Caudate nucleus (tissue), 63 donors: ENCODE measurements at places on chromosomes 2 and 18.

DNA sequence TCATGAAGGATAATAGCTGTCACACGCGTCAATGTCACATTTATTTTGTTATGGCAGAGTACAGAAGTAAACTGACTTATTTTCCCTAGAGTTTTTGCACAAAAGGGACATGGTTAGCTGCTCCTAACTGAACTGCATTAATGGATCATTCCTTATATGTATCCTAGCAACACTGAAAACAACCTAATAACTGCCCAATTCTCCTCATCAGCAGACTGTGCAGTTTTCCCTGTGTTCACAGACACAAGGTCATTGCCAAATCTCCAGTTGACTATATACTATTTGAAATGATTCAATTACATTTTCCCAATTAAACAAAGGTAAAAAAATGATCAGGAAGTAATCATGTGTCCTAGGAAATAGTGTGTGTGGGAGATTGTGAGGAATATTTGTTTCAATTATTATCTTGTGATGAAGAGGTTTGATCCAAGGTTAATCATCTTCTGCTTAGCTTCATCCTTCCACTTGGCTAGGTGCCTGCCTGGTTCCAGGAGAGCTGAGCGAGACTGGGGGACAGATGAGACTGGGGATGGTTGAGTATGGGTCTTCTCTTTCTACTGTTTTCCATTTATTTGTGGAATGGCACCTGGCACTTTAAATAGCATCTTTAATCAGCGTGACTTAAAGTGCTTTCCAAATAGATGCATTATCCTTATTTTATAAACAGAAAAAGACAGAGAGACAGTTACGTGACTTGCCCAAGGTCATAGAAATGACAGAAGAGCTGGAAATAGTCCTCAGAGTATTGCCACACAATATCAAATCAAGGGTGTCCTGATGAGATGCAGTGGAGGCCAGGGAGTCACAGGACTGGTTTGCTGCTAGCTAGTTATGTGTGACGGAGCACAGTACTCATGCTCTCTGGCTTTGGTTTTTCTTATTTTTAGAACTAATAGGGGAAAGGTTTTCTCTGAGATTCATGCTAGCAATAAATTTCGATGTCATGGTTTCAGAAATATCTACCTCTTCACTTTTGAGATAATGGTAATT, 335.6 kb downstream of the PIK3C3 start:
- no peak for DNase-seq

- no peak for DNase-seq
Observed at GRCh38 chr2:190235551-190236075, 84.0 kb downstream of the HIBCH start.

DNA sequence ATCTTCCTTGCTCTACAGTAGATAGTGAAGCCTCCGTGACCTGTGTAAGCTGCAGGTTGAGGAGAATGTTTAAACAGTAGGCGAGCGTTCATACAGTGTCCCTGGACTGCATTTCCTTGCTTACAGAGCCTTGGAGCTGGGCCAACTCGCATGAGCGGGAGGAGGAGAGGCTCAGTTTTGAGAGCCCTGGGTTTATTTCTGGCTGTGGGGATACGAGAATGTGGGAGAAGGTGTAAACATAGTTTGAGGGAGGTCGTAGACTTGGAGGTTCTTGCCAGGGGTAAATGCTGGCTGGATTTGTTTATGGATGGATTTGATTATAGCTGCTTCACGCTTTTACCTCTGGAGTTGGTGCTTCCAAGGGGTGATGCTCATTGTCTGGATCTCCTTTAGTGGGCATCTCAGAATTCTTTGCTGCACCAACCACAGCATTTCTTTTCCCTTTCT, 20.8 kb downstream of the CRIM1 start:
- DNase-seq, result no peak

DNA sequence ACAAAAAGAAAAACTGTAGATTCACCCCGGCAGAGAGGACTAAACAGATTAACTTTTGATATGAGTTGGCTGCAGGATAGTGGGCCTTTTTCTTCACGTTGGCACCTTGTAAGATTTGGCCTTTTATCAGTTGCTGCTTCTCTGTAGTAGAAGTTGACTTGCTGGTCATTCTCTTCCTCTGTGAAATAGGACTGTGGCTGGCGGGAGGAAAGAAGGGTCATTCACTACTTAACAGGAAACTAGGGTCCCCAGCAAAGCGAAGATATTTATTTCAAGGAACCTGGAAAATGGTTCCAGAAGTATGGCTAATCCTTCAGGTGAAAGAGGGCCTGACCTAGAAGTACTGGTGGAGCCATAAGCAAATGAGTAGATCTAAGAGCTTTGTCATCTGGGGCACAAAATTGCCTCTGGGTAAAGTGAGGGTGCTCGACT, 383 bp upstream of the ATP5MC3 start:
- DNase-seq, result no peak

DNA sequence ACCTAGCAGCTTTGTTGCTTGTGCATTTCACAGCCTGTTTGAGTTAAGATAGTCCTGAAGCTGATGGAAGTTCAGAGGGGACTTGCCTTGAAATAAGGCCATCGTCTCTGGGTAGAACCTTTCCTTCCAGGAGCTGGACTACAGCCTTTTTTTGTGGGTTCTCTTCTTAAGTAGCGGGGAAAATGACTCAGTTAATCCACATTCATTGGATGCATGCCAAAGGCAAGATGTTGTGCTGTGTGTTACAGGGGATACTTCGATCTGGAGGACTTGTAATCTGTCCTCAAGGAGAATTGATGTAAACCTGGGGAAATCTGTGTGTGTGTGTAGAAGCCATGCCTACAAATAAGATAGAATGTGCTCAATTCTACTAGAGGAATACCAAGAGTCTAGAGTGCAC, 46.8 kb downstream of the RPIA start:
- DNase-seq, result no peak

- DNase-seq, result no peak
Observed at GRCh38 chr18:58315739-58316215, 271.8 kb downstream of the NEDD4L start.

- DNase-seq, result no peak
Observed at GRCh38 chr18:80126797-80127196, 17.7 kb downstream of the ADNP2 start.

DNA sequence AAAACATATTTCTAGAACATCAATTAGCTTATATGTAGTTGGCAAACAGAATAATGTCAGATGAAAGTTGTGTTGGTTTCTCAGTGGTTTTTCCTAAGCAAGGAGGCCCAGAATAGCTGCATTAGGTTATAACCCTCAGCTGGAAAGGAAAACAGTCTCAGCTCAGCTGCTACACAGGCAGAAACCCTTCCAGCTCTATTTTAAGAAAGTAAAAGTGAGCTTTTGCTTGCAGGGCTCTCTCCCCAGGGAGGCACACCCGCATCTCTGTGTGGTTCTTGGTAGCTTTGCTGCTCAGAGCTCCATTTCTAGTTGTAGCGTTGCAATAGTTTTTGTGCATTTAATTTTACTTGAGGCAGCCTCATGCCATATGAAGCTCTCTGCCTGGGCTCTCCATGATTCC, 54.6 kb downstream of the PIKFYVE start:
- DNase-seq, result no peak

DNA sequence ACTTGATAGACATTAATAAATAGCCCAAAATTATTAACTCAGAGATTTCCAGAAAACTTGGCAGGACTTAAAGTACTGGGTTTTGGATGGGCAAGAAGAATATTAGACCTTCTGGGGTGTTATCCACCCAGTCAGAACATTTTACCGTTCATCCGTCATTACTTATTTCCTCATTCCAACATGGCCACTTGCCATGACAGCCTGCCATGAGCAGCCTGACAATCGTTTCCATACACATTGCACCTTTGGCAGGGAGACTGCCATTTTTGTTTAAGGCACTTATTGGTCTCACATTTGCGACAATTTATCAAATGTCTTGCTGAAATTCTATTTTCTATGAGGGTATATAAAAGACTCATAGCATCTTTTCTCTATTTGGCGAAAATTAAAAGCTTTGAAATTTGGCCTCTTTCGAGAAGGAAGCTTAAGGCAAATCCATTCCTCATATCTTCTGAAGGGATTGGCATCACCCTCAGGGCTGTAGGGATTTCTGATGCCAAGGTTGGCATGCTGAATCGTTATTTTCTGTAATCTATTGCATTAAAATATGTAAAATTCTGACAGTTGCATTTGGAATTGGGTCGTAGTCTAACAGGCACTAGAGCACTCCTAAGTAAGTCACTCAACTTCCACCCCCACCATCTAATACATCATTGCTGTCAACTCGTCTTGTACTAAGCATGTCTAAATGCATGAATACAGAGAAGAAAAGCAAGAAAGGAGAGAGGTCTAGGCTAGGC, 406.3 kb upstream of the PIK3C3 start:
- DNase-seq, result no peak

GRCh38 chr2:241443486-241444223, 64.7 kb downstream of the STK25 start:
- no peak for DNase-seq

- no peak for DNase-seq
Observed at GRCh38 chr2:217033186-217033585, 173.3 kb upstream of the TNP1 start.

- DNase-seq, result no peak
Observed at GRCh38 chr18:67518566-67518965, 2.0 kb upstream of the DSEL start.
